ENCODE measurements at places on chromosomes 7 and 10.

DNA sequence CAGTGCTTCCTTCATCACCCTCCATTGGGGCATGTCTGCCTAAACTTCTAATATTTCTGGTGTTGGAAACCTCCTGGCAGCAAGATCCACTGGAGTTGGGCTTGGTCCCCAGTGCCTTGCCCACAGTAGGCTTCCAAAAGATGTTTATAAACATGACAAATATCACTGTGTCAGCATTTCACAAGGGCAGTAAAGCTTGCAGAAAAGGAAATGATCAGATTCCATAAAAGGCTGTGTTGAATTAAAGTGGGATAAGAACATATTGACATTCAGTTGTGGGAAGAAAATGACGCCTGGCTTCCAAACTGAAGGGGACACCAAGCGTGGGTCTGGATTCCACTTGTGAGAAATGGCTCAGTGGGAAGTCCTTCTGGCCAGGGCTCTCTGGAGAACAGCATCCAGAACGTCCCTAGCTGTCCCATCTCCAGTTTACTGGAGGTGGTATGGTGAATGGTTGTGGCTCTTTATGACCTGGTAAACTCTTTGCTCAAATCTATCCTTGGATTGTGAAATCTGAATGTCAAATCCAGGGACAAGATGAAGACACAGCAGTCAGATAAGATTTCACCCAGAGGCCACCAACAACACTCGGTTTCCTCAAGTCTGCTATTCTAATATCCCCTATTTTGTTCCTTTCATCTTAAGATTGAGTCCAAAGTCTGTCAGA, 287.2 kb downstream of the TNS3 start:
- no peak for DNase-seq

DNA sequence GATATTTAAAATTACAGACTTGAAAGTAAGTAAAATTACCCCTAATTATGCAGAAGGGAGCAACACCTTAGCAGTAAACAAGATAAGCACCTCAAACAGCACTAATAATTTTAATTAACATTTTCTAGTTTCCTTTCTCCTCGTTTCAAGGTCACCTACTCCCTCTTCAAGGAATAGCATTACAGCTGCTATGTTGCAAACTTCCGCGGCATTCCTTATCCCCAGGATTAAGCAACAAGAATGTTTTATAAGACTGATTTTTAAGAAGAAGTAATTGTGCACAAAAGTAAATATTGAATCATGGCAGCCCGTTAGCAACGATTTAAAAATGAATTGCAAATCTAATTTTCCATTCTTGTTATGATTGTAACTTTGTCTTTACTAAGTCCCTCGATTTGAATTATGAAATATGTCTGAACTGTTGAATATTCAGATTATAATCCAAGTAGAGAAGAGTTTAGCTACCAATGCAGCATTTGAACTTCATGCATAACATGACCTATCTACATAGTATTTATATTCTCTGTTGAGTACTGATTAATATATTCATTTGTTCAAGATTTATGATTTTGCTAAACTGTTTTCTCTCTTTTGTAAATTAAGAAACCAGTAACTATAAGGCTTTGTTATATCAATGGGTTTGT, 593.5 kb upstream of the MGMT start:
- DNase-seq, result no peak

DNA sequence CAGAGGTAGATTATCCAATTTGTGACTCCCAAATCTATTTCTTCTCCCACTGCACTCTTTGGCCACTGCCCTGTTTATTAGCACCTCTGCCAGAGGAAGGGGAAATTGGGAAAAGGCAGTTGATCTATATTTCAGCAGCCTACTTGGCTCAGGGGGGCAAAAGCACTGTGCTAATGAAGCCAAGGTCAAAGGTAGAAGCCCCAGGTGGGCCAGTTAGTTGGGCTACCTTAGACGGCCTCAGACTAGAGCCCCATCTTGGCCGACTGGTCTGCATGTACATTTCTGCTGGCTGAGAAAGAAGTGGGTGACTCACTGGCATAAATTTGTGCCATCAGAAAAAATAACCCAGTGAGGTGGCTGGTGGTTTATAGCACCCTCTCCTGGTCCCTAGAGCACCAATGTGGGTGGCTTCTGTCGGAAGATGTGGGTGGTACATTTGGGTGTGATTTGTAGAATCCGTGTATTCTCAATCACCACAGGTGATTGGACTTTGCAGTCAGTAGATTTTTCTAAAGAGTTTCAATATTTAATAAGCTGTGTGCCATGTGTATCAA, 293.3 kb upstream of the MKI67 start:
- no peak for DNase-seq

- DNase-seq, result no peak
These were observed 119.8 kb upstream of the LYZL2 start for GRCh38 chr10:30749385-30749784.

DNA sequence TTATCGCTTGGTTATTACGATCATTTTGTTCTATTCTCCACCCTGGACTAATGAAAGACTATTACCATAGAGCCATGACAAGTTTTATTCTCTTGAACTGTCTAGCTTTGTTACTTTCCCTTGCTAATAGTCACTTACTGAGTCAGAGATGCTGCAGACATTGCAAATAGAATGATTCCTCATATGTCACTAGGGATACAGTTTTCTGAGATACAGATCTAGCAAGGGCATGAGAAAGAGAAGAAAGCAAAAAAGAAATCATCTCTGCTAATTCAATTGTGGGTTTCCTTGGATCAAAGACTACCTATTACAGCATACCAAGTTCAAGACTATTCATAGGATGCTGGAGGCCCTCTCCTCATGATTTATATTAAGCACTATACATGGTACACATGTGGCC, 204.3 kb downstream of the MBL2 start:
- no peak for DNase-seq

- peak; percentile 19 for DNase-seq
These were observed 1.5 kb downstream of the TRIL start for GRCh38 chr7:28956608-28957063.

DNA sequence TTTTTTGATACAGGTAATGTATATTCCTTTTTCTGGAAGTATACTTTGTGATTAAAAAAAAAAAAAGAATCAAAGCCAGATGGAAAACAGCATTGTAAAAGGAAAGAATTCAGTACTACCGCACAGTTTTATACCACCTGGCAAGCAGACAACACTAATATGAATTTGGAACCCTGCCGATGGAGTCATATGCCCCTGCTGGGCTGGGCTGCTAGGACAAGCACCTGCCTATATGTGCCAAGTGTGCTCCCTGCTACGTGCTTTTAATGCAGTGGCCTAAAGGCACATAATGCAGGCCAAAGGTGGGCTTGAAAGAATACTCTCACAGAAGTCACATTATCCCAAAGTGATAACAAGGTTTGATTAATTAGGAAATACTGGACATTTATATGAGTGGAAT, 29.8 kb upstream of the WAC start:
- no peak for DNase-seq

DNA sequence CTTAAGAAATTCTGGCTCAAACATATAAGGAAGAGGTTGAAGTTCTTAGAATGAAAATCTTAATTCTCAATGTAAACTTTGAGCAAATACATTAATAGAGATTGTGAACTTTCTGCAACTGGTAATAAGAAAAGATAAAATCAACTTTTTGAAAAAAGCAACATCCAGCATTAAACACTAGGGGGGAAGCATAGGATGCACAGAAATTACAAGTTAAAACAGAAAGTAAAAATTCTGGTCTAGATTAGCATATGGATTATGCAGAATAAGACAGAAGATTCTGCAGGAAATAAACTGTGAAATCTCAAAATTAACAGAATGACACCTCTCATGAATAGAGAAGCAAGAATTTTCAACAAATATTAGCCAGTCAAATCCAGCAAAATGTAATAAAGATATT, 38.0 kb upstream of the CAV2 start:
- no peak for DNase-seq

DNA sequence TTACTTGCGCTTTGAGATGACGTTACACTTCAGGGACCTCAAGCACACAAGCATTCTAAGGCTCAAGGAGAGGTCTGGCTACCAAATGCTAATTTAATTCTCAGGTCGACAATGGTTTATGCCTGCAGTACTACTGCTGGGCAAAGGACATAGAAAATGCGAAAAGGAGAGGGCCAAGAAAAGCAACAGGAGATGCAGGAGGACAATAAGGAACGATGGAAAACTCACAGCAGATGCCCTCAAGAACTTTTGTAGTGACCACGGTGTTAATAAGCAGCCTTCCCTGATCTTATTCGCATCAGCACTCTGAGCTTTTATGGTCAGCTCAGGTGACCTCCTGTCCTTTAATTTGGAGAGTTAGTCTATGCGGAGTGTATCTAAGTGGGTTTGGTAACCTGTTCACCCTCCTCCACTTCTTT, 146.3 kb downstream of the GPR85 start:
- DNase-seq, result no peak

- DNase-seq, result peak; percentile 85
These were observed 2.3 kb downstream of the HKDC1 start for GRCh38 chr10:69222157-69223027.

- DNase-seq, result no peak
These were observed 63.2 kb downstream of the DGKB start for GRCh38 chr7:14839307-14839706.

GRCh38 chr10:117339578-117339977, 35.7 kb downstream of the PDZD8 start:
- DNase-seq, result no peak

- no peak for DNase-seq
These were observed 73.1 kb upstream of the AASS start for GRCh38 chr7:122217125-122217524.

GRCh38 chr10:5616046-5616445, 50.3 kb downstream of the ASB13 start:
- DNase-seq, result no peak

- DNase-seq, result no peak
These were observed 27.2 kb upstream of the WNT2 start for GRCh38 chr7:117350027-117350426.

- DNase-seq, result no peak
These were observed 170.7 kb upstream of the PLPP4 start for GRCh38 chr10:120286280-120286679.

DNA sequence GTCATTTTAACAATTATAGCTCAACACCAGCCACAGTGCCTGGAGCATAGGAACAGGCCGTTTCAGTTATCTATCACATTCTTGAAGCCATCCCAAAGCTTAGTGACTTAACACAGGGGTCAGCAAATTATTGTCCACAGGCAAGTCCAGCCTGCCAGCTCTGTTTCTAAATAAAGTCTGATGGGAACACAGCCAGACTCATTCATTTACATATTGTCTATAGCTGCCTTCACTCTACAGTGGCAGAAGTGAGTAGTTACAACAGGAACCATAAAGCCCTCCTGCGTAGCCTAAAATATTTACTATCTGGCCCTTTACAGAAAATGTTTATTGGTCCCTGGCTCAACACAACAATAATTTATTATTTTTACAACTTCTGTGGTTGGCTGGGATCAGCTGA, 407.5 kb upstream of the AUTS2 start:
- no peak for DNase-seq

- DNase-seq, result no peak
These were observed 72.0 kb upstream of the WIPF3 start for GRCh38 chr7:29734246-29734731.

GRCh38 chr10:75098902-75099673, 12.4 kb upstream of the SAMD8 start:
- DNase-seq, result no peak

DNA sequence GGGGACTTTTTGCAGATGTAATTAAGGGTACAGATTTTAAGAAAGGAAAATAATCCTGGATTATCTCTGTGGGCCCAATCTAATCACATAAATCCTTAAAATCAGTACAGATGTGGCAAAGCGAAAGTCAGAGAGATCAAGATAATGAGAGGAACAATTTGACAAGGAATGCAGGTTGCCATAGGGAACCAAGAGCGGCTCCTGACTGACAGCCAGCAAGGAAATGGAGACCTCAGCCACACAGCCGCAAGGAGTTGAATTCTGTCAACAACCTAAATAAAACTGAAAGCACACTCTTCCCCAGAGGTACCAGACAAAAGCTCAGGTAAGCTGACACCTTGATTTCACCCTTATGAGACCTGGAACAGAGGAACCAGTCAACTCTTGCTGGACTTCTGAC, 3.4 kb upstream of the PNPLA8 start:
- DNase-seq, result no peak

DNA sequence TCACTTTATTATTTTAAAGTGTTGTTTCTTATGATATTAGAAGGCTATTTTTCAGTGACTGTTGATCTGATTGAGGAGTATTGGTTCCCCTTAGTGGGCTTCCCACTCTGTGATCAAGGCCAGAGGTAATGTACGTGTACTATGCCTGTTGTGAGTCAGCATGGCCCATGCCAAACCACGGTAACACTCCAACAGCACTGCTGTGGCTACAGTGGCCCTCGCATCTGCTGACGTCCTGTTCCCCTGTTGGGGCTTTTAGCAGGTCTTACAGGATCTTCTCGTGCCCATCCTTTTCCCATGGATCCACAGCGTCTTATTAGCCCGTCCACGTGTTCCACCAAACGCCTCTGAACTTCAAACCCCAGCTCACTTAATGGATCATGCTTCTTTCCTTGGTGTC, 964.6 kb upstream of the CELF2 start:
- no peak for DNase-seq

GRCh38 chr7:24477398-24478136, 95.7 kb upstream of the PALS2 start:
- DNase-seq, result no peak

GRCh38 chr10:17438583-17438982, 15.8 kb downstream of the ST8SIA6 start:
- no peak for DNase-seq

DNA sequence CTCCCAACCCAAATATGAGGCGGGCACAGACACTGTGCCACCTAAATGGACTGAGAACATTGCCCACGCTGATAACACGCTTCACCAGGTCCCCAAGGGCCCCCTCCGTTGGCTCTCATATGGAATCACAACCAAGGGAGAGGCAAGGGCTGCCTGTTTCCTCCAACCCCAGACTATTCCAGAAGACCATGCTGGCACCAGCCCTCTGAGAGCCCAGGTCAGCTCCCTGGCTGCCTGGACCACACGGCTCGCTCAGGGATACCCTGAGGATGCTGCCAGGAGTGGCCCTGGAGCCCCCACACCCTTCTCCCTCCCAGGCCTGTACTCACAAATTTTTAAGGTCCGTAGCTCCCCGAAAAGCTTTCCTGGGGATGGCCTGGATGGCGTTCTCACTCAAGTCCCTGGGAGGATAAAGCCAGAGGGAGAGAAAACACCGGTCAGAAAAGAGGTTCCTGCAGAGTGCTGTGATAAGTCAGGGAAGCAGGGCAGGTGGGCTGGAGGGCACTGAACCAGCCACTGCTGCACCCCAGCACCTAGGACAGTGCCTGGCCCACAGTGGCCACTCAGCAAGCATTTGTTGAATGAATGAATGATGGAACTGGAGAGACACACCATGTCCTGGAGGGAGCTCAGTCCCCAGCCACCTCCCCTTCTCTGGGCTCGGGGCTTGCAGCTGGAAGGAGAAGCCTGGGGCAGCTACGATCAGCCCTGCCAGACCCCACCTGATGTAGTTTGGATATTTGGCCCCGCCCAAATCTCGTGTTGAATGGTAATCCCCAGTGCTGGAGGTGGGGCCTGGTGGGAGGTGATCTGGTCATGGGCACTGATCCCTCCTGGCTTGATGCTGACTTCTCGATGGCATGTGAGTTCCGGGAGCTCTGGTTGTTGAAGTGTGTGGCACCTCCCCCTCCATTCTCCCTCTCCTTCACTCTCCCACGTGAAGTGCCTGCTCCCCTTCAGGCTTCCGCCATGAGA, 119.8 kb downstream of the SLIT1 start:
- no peak for DNase-seq

Data from activated naive CD8-positive, alpha-beta T cell treated with anti-CD3 and anti-CD28 coated beads for 36 hours (primary cell).